ENCODE measurements at places on chromosomes 2 and 18.

DNA sequence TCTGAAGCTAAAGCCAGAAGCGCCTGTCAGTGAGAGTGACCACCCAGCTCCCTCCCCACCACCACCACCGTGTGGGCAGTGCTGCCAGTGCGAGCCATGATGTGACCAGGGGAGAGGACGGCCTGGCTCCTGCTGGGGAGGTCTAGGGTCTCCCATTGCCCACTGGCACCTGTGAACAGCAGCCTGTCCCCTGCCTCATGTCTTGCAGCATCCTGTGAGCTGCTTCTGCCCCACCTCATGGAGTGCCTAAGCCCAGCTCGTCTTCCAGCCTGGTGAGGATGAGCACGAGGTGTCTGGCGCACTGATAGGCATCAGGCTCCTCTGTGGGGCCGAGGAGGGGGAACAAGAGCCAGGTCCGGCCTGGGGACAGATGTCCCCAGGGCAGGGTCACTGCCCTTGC, 61.4 kb downstream of the FAM168B start:
- no peak for DNase-seq

DNA sequence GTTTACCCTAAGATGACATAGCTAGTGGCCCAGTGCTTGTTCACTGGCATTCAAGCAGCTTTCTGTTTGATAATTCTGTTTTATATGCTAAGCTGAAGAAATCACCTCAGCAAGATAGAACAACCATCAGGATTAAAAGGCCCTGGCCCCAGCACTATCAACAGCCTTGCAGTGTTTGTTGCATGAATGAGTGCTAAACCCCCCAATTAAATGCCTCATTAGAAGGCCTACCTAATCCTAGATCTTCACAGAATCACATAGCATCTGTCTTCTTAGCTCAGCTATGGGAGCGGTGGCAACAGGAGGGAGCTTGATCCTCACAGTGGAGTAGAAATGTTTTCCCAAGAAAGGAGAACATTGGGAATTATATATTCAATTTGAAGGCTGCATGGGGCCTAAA, 194.1 kb upstream of the HNMT start:
- DNase-seq: no peak

DNA sequence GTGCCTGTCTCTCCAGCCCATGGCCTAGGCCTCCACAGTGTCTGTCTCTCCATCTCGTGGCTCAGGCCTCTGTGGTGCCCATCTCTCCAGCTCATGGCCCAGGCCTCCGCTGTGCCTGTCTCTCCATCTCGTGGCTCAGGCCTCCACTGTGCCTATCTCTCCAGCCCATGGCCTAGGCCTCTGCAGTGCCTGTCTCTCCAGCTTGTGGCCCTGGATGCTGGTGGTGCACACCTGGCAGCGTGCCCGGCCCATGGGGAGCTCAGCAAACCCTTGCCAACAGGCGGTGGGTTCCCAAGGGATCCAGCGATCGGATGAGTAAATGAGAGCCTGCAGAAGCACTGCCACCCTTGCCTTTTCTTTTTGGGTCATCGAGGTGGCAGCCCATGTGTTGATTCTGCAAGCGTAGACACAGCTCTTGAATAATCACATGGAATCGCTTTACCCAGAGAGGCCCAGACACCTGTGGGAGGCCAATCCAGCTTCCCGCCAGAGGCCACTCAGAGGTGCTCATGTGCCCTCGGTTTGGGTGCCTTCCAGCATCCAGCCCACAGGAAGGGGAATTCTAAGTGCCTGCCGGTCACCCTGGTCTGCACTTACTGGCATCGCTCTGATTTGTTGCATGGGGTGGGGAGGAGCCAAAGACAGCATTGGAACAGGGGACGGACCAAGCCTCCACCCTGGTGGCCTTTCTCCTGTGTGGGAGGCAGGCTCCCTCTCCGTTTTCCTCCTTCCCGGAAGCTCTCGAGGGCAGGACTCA, 101.8 kb upstream of the HDAC4 start:
- DNase-seq: no peak

GRCh38 chr2:201502713-201503112, 51.2 kb downstream of the STRADB start:
- no peak for DNase-seq

- no peak for DNase-seq
Measured at GRCh38 chr2:120883607-120884440, 148.2 kb downstream of the GLI2 start.

DNA sequence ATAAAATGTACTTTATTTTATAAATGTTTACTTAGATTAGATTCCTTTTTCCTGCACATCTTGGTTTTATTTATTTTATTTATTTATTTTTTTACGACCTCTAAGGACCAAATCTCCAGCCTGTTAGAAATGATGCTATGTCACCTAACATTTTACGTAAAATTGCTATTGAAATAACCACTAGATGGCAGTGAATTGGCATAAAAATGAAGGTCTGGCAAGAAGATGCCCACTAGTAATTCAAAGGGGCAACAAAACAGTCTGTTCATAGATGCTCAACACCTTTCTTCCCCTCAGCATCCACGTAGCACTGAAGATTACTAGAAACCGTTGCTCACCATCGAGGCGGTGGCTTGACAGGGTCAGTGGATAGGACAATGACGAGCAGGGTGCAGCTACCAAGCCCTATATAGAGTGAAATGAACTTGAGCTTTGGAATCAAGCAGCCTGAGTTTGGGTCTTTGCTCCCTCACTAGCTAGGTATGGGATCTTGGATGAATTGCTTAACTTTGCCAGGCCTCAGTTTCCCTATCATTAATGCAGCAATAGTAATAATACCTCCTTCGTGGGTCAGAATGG, 128.7 kb upstream of the L3MBTL4 start:
- no peak for DNase-seq

GRCh38 chr2:162768656-162769055, 69.9 kb downstream of the KCNH7 start:
- no peak for DNase-seq

DNA sequence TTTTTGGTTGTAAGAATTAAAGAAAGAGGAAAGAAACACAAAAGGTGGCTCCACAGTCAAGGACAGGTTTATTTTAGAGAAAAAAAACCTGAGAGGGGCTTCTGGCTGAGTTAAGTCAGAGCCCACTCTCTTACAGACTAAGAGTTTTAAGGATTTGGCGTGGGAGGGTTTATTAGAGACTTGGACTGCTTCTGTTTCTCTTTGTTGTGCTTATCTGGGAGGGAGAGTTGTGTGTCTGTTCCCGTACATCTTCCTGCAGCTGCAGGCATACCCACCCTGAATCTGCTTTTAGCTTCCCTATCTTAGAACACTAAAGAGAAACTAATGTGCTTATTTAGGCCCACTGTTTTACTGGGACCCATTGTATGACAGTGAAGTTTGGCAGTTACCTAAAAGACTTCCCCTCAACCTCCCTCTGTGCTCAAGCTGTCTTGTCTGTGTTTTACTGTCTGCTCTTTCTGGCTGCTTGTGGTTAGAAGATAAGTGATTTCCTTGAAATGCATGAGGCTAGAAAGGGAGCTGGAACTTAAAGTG, 2.7 kb downstream of the RSAD2 start:
- DNase-seq: no peak

GRCh38 chr2:68734688-68735525, at the start of gene ARHGAP25:
Gene ARHGAP25 (plus strand): TSS chr2:68734811. CDS start chr2:68735200, 389 bp downstream.
- DNase-seq: no peak

DNA sequence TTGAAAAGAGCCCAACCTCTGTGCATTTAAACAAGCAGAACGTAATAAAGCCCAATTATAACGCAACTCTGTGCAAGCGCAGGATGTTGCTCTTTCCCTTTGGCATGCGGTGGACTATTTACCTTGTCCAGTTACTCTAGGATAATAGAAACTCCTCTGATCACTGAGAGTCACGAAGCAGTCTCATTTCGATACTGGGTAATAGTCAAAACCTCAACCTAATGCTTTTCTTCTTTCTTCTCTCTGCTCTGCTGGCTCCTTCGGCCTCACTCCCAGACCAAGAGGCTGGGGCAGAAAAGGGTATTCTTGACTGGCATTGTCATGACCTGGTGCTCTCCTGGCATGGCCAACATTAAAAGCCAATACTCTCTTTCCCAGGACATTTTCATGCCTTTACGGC, 89.7 kb upstream of the GCFC2 start:
- DNase-seq: no peak

GRCh38 chr2:204065566-204065965, 129.0 kb downstream of the ICOS start:
- no peak for DNase-seq

GRCh38 chr2:171747371-171747770, 60.1 kb downstream of the DYNC1I2 start:
- DNase-seq: no peak

- DNase-seq: no peak
Measured at GRCh38 chr2:25545899-25546298, 127.5 kb downstream of the DTNB start.

GRCh38 chr2:101696272-101697123, 1.0 kb upstream of the MAP4K4 start:
- DNase-seq: no peak

DNA sequence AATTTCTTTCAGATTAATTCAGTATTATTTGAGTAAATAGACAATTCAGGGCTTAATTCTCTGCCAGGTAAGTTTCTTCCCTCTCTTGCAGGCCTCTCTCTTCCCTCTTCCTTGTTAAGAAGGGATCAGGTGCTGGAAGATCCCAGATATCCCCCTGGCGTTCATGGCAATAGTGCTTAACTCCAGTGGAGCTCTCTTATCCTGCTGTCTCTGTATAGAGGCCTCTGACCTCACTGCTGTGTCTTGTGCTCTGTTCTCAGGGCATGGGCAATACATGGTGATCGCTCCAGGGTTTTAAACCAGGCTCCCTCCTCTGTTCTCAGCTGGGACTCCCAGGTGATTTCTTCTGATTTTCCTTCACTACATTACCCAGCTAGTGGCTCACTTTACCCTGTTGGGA, 226.8 kb downstream of the MC4R start:
- DNase-seq: no peak

DNA sequence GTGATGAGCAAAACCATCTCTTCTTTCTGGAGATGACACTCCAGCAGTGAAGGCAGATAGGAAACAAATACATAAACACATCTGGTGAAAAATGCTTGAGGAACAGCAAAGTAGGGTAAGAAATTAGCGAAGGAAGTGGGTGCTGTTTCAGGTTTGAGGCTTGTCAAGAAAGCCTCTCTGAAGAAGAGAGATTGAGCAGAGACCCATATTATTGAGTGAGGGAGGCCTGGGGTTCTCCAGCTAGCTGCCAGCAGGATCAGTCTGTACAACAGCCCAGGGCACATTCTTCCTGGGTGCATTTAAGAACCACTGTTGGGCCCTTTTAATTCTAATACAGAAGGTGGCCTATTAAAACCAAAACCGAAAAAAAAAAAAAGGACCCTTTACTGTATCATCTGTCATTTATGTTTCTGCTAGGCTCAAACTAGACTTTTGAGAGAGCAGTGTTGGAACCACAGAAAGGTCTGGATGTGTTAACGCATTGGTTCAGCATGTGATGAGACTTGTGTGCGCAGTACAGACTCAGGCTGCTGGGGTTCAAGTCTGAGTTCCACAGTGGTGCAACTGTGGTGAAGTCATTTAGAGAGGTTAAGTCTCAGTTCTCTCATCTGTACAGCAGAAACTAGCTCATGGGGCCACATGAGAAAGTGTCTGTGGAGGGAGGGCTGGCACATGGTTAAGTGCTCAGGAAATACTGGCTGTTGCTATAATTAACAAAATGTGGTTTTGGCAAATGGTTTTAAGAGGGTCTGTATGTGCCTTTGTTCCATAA, 28.9 kb downstream of the MGAT5 start:
- no peak for DNase-seq

- no peak for DNase-seq
Measured at GRCh38 chr18:74876630-74877243, 279.1 kb downstream of the ZNF407 start.
